ENCODE measurements at places on chromosomes 1 and 21. TPM values are rescaled to one million over a fixed set of nuclear protein-coding genes. Genes with fewer than 3 reads are reported as not detected.
A peak's percentile ranks its signal among the peaks of the same experiment; 100 is the strongest.

The GORAB gene
- polyA plus RNA-seq = 18.6 TPM

The OR10X1 gene
- polyA plus RNA-seq = not detected

The PBX1 gene
- polyA plus RNA-seq = 139 TPM

The SPRR3 gene
- polyA plus RNA-seq = 0.23 TPM

The NBPF6 gene
- polyA plus RNA-seq = not detected

The SPRR2E gene
- polyA plus RNA-seq = not detected

The KRTAP19-2 gene
- not detected for polyA plus RNA-seq

The RAB42 gene
- polyA plus RNA-seq = 2.6 TPM

The FCRL4 gene
- not detected for polyA plus RNA-seq

The APOBEC4 gene
- polyA plus RNA-seq = not detected

The DSTYK gene
- 18.0 TPM for polyA plus RNA-seq

The SEMA4A gene
- 21.2 TPM for polyA plus RNA-seq

The S100A9 gene
- polyA plus RNA-seq = 27.1 TPM

The GPR37L1 gene
- polyA plus RNA-seq = 0.13 TPM

DNA sequence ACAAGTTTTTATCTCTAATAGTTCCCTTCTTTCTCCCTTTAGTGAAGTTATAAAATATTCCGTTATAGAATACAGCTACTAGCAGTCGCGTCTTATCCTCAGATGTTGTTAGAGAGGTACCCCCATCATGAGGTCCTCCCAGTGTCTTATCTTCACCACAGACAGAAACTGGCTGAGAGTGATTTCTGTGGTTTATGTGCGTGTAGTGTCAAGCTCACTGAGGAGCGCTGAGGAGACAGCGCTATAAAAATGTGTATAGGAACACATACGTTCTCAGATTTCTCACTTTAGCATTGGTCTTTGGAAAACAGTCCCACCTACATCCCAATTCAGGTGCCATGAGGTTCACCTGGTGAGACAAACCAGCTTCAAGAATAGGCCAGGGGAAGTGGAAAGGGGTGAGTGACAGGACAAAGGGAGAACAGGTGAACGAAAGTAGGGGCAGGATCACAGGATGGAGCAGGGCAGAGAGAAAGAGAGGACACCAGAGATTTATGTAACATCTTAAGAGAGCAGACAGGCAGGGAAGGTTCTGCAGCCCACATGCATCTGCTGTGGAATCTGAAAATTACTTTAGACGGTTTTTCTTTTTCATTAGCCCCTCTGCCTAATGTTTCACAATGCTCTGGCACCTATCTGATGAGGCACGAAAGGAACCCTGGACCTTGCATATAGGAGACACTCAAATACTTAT is 2.7 kb upstream of the PLEKHO1 start:
- no peak for DNase-seq

GRCh38 chr1:8217011-8217711 is 100.8 kb upstream of the SLC45A1 start:
- no peak for DNase-seq

DNA sequence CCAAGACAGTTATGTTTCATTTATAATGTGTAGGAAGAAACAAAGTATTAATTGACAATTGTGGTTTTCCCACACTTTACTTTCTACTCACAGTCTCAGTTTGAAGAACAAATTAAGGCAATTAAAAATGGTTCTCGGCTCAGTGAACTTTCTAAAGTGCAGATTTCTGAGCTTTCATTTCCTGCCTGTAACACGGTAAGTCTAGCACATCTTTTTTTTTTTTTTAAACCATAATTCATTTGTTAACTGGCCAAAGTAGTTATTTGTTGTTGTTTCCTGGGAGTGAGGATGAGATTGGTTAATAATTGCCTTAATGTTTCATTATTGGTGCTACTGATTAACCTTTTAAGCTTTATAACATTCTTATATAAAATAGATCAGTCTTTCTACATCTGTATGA is 75.1 kb downstream of the VPS26C start:
- no peak for DNase-seq

- DNase-seq = no peak
Measured at GRCh38 chr1:12584900-12585525, 33.0 kb downstream of the DHRS3 start.

DNA sequence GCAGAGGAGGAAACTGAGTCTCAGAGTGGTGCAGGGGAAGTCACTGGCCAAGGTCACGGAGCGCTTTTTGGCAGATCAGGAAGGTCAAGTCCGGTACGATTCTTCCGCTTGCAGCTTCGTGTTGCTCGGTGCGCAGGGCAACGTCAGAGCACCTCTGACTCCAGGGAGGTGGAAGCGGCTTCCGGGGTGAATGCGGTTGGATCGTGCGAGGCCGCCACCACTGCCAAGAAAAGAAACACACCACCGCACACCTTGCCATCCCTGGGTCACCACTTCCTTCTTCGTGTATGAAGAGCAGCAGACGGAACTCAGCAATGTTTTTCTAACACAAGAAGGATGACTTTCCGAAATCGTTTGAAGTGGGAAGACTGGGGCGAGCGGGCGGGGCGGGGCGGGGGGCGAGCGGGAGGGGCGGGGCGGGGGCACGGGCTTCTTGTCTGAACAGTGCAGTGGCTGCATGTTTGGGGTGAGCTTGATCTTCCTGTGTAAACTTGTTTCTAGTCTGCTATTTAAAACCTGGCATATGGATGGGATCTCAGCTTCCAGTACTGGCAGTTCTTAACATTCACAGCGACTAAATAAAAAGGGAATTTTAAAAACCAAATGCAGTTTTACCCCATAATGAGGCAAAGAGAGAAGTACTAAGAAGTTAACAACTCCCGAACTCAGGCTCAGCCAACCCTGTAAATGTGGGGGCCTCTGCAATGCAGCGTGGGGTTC is 300.0 kb downstream of the RRAGC start:
- no peak for DNase-seq

- DNase-seq = no peak
Measured at GRCh38 chr1:1198423-1199140, 7.8 kb downstream of the TNFRSF18 start.

DNA sequence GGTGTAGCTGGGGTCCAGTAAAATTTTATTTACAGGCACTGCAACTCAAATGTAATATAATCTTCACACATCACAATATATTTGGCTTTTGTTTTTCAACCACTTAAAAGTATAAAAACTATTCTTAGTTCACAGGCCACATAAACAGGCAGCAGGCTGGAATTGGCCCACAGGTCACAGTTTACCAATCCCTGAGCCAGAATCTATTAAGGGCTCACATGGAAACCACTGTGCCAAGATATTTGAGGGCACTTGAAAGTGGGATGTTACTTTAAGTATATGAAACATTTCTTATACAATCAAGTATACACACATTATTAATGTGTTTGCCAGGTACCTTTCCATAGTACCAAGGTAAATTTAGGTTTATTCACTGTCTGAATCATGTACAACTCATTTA is 71.9 kb upstream of the PRDX6 start:
- no peak for DNase-seq

GRCh38 chr1:183101841-183102276 is 78.6 kb downstream of the LAMC1 start:
- no peak for DNase-seq

- peak; percentile 12 for DNase-seq
Measured at GRCh38 chr1:13828454-13829151, 128.6 kb downstream of the PRDM2 start.

- no peak for DNase-seq
Measured at GRCh38 chr1:234613128-234613875, 3.3 kb upstream of the IRF2BP2 start.

- peak; percentile 84 for DNase-seq
Measured at GRCh38 chr21:42315296-42315891, at the start of gene TFF3. TSS of gene TFF3 (minus strand) at chr21:42315409. CDS start at chr21:42315374, 35 bp downstream.

DNA sequence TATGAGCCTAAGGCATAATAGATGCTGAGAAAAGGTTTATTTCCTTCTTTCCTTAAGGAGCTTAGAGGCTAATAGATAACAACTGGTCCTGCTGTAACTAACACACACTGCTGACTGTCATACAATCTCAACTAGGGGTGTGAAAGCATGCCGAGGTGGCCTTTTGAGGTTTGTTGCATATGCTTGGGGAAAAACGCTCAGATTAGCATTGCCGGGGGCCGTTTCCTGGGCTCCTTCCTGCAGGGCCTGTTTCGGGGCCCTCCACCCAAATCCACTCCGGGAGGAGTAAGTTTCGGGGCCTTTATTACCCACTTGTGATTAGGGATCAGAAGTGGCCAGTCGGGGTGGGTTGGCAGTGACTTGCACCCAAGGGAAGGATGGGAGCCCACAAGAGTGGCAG is 27.2 kb upstream of the RCSD1 start:
- no peak for DNase-seq

- DNase-seq = no peak
Measured at GRCh38 chr1:208204779-208205178, 39.4 kb downstream of the PLXNA2 start.

DNA sequence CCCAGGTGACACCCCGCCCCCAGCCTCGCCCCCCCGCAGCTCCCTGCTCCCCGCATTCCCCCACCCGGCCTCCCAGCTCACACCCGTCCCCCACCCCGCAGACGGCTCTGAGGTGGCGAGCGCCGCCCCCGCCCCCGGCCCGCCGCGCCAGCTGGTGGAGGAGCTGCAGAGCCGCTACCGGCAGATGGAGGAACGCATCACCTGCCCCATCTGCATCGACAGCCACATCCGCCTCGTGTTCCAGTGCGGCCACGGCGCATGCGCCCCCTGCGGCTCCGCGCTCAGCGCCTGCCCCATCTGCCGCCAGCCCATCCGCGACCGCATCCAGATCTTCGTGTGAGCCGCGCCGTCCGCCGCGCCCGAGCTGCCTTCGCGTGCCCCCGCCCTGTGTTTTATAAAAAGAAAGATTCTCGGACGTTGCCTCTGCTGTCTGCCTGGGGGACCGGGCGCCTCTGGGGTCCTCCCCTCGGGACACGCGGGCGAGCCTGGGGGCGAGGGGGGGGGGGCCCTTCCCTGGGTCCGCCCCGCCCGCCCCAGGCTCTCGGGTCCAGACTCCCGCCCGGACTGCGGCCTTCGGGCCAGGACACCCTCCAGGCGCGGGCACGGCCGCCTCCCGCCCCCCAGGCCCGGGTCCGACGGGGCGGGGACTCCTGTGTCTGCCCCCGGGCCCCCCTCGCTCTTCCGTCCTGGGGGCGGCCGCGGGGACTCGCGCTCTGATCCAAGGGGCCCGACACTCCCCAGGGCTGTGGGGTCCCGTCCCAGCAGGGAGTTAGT is 1.6 kb upstream of the MMP23B start:
- peak; percentile 89 for DNase-seq

DNA sequence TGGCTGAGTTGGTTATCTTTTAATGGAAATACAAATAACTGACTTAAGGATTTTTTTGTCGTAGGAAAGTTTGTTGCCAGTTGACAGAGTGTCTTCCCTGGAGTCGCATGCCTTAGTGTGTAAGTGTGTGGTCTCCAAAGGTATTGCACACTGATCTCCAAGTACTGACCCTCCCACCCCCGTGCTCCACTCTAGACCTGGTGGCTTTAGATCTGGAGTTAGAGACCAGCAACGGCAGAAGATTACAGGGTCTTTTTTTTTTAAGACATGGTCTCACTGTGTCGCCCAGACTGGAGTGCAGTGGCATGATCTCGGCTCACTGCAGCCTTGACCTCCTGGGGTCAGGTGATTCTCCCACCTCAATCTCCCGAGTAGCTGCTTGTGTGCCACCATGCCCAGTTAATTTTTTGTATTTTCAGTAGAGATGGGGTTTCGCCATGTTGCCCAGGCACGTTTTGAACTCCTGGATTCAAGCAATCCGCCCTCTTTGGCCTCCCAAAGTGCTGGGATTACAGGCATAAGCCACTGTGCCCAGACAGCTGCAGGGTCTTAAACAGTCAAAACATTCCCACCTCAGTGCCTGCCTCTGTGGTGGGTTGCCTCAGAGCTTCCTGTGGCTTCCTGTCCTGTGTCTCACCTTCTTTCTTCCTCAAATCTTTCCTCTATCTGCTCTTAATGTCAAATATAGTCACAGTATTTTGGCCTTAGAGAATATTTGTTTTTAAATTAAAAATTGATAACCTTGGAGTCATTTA is 6.9 kb downstream of the TRAPPC10 start:
- DNase-seq = no peak

- DNase-seq = no peak
Measured at GRCh38 chr21:42621166-42621818, 32.1 kb upstream of the PDE9A start.

- DNase-seq = peak; percentile 67
Measured at GRCh38 chr1:56516539-56517252, 62.7 kb downstream of the PLPP3 start.

- peak; percentile 34 for DNase-seq
Measured at GRCh38 chr1:54800899-54801759, at the start of gene TTC22. TSS of gene TTC22 (minus strand) at chr1:54801323. CDS start at chr1:54801163, 160 bp downstream.

DNA sequence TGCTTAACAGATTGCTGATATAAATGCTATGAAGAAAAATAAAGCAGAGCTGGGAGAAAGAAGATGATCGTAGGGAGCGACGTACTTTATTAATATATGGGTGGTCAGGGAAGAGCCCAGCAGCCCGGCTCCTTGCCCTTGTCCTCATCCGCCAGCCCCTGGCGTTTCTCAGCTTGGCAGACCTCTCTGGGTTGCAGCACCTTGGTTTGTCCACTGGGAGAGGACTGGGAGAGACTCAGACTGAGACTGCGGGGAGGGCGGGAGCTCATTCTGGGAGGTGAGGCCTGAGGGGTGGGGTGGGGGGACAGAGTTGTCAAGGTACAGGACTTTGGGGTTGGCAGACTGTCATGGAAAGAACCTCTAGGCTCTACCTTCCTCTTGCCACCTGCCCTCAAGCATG is 3.3 kb upstream of the S100A3 start:
- no peak for DNase-seq

DNA sequence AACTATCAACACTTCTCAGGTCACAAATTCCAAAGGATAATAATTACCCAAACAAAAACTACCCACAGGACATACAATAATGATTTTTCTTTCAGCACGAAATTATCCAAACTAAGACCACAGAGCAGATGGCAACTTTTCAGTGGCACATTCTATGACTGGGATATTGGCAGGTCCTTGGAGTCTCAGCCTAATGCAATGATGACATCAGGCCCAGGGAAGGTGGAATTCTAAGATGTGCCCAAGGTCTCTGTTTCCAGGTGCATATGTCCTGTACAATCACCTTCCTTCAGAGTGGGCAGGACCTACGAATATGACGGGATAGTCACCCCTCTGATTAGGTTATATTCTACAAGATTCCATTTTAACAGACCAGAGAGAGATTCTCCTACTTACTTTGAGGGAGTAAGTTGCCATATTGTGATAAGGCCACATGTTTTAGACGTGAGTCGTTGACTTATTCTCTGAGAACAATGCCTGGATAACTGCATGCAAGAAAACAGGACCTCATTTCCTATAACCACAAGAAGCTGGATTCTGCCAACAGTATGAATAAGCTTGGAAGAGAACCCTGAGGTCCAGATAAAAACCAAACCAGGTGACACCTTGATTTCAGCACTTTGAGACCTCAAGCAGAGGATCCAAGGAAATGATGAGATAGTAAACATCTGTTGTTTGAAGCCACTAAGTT is 69.9 kb downstream of the ZC3H11B start:
- no peak for DNase-seq

GRCh38 chr1:218783131-218783530 is 390.5 kb upstream of the LYPLAL1 start:
- DNase-seq = no peak

DNA sequence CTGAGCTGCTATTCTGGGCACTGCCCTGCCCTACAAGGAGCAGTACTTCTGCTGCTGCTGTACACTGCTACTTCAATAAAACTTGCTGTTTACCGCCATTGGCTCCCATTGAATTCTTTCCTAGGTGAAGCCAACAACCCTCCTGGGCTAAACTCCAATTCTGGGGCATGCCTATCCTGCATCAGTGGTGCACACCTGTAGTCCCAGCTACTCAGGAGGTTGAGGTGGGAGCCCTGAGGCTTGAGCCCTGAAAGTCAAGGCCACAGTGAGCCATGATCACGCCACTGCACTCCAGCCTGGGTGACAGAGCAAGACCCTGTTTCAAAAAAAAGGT is 21.2 kb downstream of the PDIK1L start:
- no peak for DNase-seq

Measured in renal pelvis (tissue), 12 donors.